GM23248 (cell line): ENCODE measurements at places on chromosomes 6 and 20. TPM values are rescaled to one million over a fixed set of nuclear protein-coding genes. Genes with fewer than 3 reads are reported as not detected.

GRCh38 chr6:104973404-104973803, 16.5 kb downstream of the LIN28B start:
- no peak overlapping the region for H3K27ac ChIP-seq
- H3K27me3 ChIP-seq, result no peaks in the 10 kb centered on the region
- no peaks in the 10 kb centered on the region for H3K4me1 ChIP-seq
- no peak overlapping the region for H3K4me3 ChIP-seq

ULBP1 gene
- 5.8 and 6.1 TPM in 2 replicates for total RNA-seq

- no peaks in the 10 kb centered on the region for H3K36me3 ChIP-seq
- no peak overlapping the region for H3K4me3 ChIP-seq
- no peaks in the 10 kb centered on the region for H3K27me3 ChIP-seq
- H3K4me1 ChIP-seq, result no peaks in the 10 kb centered on the region
These were observed 119.4 kb upstream of the AGPAT4 start for GRCh38 chr6:161393292-161393691.

GRCh38 chr6:129041563-129041962, 158.6 kb downstream of the LAMA2 start:
- H3K36me3 ChIP-seq, result no peaks in the 10 kb centered on the region
- no peak overlapping the region for H3K27ac ChIP-seq
- H3K4me3 ChIP-seq, result no peak overlapping the region

HAO1 gene
- total RNA-seq, result not detected in 2 replicates

- no peaks in the 10 kb centered on the region for H3K36me3 ChIP-seq
- H3K4me1 ChIP-seq, result no peaks in the 10 kb centered on the region
- no peak for DNase-seq
- H3K27me3 ChIP-seq, result no peaks in the 10 kb centered on the region
These were observed 41.5 kb upstream of the SMIM28 start for GRCh38 chr6:138336221-138336620.

DNA sequence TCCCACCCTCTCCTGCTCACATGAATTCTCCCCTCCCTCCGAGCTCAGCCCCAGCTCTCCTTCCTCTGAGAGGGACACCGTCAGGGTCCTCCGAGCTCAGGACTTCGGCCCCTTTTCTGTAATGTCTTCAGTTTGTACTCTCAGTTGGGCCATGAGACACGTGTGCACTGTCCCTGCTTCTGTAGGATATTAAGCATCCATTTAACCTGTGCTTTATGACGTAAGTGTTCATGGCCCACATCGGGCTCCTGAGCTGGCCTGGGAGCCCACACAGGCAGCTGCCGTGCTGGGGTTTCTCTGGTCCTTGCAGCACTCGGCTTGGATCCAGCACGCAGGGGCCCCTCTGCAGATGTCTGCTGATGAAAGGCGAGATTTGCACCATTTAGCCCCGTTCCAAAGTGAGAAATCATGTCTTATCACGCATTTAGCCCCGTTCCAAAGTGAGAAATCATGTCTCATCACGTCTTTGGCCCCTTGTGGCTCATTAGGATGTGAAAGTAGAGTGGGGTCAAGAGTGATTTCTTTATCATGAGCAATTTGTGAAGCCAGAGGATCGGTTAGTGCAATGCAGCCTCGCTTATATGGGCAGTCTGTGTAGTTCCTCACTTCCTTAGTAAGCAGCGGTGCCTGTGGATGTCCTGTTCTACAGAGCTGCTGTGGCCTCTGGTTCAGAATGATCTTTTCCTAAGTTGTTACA, 25.3 kb downstream of the DUSP22 start:
- no peak overlapping the region for H3K4me3 ChIP-seq
- H3K36me3 ChIP-seq, result no peaks in the 10 kb centered on the region
- no peak overlapping the region for H3K27ac ChIP-seq
- no peak for DNase-seq
- no peaks in the 10 kb centered on the region for H3K4me1 ChIP-seq
- no peaks in the 10 kb centered on the region for H3K27me3 ChIP-seq

SLC12A5 gene
- total RNA-seq, result not detected in 2 replicates

CPXM1 gene
- total RNA-seq, result not detected in 2 replicates

TBCC gene
- 36.9 and 37.3 TPM in 2 replicates for total RNA-seq

MRAP2 gene
- 0.89 and 1.3 TPM in 2 replicates for total RNA-seq

ASIP gene
- not detected in 2 replicates for total RNA-seq

DNA sequence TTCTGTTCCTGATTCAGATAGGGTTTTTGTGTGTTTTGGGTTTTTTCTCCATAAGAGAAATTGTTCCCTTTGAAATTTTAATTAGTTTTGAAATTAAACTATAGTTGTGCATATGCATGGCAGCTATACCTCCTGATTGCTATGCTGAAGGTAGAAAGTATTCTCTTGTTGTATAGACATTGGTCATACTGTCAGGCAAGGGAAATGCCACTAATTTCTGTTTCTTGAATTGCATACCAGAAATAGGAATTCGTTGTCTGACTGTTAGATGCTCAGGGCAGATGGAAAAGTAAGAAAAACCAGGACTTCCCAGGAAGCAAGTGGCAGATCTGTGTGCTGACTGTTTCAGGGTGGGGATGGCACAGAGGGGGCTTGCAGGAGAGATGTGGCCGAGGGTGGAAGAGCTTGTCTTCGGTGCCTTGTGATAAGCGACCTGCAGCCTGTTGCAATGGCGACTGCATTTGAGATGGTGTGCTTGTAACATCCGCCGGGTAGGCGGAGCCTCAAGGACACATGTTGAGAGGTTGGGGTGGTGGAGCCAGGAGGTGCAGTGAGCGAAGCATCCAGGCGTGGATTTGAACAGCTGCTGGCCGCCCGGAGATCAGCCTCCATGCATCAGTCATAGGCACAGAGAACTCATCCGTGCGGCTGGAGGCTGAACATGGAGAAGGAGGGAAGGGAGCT, 42.8 kb downstream of the RREB1 start:
- peaks cover 64% of the 10 kb centered on the region for H3K4me1 ChIP-seq
- H3K4me3 ChIP-seq, result no peak overlapping the region
- H3K27ac ChIP-seq, result no peak overlapping the region
- H3K36me3 ChIP-seq, result no peaks in the 10 kb centered on the region
- no peaks in the 10 kb centered on the region for H3K27me3 ChIP-seq
- DNase-seq, result no peak

CDC5L gene
- 20.4 and 22.3 TPM in 2 replicates for total RNA-seq

- no peak for DNase-seq
- no peaks in the 10 kb centered on the region; the same call in 1 of the 2 replicates for H3K4me1 ChIP-seq
These were observed 14.8 kb downstream of the BANF2 start for GRCh38 chr20:17714597-17714996.

GRCh38 chr6:10410207-10411050, 4.4 kb downstream of the TFAP2A start:
- H3K27me3 ChIP-seq, result peaks cover 11% of the 10 kb centered on the region; the same call in 1 of the 2 replicates
- DNase-seq, result no peak
- peak overlapping the region; percentile 98 for H3K4me3 ChIP-seq
- H3K36me3 ChIP-seq, result no peaks in the 10 kb centered on the region
- H3K4me1 ChIP-seq, result no peaks in the 10 kb centered on the region; the same call in none of the 2 replicates
- H3K27ac ChIP-seq, result peak overlapping the region; percentile 85

DNA sequence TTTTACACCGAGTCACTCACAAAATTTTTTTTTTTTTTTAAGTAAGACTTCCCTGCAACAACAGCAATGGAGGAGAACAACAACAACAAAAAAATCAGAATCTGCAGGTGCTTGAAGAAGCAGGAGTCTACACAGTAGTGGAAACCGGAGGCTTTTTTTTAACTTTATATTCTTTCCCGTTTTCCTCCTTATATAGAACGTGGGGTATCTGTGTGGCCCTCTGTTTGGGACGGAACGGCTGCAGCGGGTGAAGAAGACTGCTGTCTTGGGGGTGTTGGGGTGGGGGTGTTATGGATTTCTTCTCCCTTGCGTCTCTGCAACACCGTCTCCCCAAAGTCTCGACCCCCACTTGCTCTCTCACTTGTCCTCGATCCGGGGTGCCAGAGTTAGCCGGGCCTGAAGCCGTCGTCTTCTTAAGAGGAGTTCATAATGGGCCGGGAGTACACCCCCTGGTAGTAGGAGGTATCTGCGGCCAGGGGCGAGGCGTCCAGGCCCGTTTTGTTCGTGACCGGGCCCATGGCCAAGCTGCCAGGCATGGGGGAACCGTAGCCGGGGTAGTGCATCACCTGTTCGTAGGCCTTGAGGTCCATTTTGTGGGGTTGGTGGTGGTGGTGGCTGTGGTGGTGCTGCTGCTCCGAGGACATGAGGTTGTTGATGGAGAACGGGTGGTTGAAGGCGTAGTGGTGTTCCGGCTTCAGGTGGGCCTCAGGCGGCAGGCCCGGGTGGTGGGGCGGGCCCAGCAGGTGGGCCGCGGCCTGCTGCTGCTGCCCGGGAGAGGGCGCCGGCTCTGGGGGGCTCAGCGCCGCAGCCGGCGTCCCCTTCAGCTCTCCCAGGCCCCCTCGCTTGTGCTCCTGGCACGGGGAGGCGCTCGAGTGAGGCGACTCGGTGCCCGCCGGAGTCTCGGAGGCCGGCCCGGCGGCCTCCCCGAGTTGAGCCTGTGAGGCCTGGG, 2.7 kb downstream of the FOXA2 start:
- peaks cover 6% of the 10 kb centered on the region; the same call in 1 of the 2 replicates for H3K4me1 ChIP-seq
- no peaks in the 10 kb centered on the region for H3K36me3 ChIP-seq
- no peak overlapping the region for H3K4me3 ChIP-seq
- no peak for DNase-seq

DNA sequence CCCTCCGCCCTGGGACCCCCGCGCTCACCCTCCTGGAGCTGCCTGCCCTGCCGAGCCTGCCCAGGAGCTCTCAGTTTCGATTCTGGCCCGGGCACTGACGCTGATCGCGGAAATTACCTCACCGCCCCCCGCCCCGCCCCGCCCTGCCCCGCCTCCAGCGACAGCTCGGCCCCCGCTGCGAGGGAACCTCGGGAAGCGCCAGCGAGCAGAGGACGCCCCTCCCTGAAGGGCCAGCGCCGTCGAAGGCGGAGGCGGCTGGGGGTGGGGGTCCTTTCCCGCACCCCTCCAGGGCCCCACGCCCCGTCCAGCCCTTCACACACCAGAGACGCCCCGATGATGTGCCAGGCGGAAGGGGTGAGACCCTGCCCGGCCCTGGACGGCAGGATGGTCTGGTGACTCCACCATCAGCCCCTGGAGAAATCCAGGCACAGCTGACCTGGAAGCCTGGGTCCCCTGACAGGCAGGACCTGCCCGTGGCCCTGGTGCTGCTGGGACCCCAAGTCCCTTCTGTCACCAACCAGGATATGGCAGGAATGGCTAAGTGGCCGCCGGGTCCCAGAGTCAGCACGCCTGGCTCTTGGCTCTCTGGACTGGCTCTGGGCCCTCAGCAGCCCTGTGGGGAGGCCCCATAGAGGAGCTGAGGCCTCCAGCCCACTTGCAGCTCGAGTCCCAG, at the start of gene HELZ2:
TSS of gene HELZ2 (minus strand) at position 84 of the 673 bp plus-strand sequence. CDS start 1,854 bp downstream, outside the sequence.
- H3K27ac ChIP-seq, result no peak within 1 kb of the TSS
- peak within 1 kb of the TSS; percentile 90 for H3K4me3 ChIP-seq
- DNase-seq, result peak; percentile 90
- H3K4me1 ChIP-seq, result 0 out of 2 replicates have a peak, but pooled peaks cover 10% of the 10 kb centered on the region
- no peaks in the 10 kb centered on the region for H3K27me3 ChIP-seq

GRCh38 chr20:50678169-50678898, 13.0 kb downstream of the RIPOR3 start:
- H3K4me1 ChIP-seq, result no peaks in the 10 kb centered on the region
- H3K27ac ChIP-seq, result no peak overlapping the region
- DNase-seq, result no peak
- H3K36me3 ChIP-seq, result no peaks in the 10 kb centered on the region

GRCh38 chr20:62732031-62732760, 23.6 kb downstream of the NTSR1 start:
- H3K4me1 ChIP-seq, result no peaks in the 10 kb centered on the region; the same call in 1 of the 2 replicates
- no peaks in the 10 kb centered on the region for H3K36me3 ChIP-seq
- no peak overlapping the region for H3K27ac ChIP-seq
- H3K4me3 ChIP-seq, result no peak overlapping the region

- DNase-seq, result peak; percentile 91
- H3K4me3 ChIP-seq, result peak overlapping the region; percentile 94
- no peaks in the 10 kb centered on the region for H3K27me3 ChIP-seq
- H3K36me3 ChIP-seq, result no peaks in the 10 kb centered on the region
- peaks cover 16% of the 10 kb centered on the region for H3K4me1 ChIP-seq
These were observed 70.9 kb downstream of the HFE start for GRCh38 chr6:26158076-26158580.

BPIFB1 gene
- total RNA-seq, result not detected in 2 replicates

AURKA gene
- total RNA-seq, result 69.8 and 70.8 TPM in 2 replicates

GRCh38 chr20:44485078-44485829, 9.6 kb downstream of the TTPAL start:
- H3K36me3 ChIP-seq, result peaks cover 34% of the 10 kb centered on the region
- H3K4me1 ChIP-seq, result peaks cover 4% of the 10 kb centered on the region
- no peak overlapping the region for H3K27ac ChIP-seq
- peak; percentile 36 for DNase-seq
- H3K4me3 ChIP-seq, result no peak overlapping the region
- H3K27me3 ChIP-seq, result no peaks in the 10 kb centered on the region

DNA sequence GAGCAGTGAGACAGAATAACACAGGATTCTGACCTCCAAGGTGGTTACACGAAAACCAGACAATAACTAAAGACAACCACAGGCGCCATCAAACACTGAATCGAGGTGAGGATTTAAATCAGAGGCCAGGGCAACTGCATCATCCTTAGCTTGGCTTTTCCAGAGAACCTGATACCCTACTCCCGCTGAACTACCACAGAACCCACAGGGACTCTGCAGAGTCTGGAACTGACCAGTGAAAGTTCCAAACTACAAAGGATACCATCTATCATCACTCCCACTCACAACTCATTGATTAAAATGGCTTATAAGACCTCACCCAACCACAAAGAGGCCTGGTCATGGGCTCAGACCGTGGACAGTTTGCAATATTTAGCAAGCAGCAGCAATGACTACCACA, 85.0 kb downstream of the BFSP1 start:
- H3K4me3 ChIP-seq, result no peak overlapping the region
- DNase-seq, result no peak
- no peaks in the 10 kb centered on the region for H3K36me3 ChIP-seq
- no peak overlapping the region for H3K27ac ChIP-seq
- H3K27me3 ChIP-seq, result peaks cover 31% of the 10 kb centered on the region
- H3K4me1 ChIP-seq, result no peaks in the 10 kb centered on the region

- H3K36me3 ChIP-seq, result no peaks in the 10 kb centered on the region
- no peak for DNase-seq
- H3K27me3 ChIP-seq, result no peaks in the 10 kb centered on the region
- no peak overlapping the region for H3K4me3 ChIP-seq
These were observed 13.1 kb downstream of the TPD52L1 start for GRCh38 chr6:125166711-125167110.

DNA sequence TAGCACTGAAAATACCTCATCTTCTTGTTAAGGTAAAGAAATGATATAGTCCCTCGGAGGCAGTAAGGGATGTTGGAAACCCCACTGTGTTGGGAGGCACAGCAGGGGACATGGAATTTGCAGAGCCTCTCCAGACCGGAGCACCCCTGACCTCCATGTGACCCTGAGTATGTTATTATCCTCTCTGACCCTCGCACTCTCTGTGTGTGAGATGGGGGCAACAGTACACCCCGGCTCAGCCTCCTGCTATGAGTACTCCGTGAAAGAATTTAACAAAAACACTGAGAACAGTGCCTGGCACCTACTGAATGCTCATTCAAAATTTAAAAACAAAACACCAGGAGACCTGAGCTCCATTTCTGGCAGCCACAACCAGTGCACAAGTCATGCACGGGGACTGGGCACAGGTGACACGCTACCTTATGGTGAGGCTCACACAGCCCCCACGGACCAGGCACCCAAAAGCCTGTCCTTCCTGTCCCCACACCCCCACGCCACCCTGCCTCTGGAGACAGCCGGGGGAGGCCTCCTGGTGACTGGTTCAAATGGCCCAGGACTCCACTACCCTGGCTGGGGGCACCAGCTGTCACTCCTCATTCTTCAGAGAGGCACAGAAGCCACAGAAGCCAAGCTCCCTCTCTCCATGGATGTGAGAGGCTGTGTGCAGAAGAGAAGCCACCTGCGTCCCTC, 6.1 kb downstream of the NINL start:
- no peak overlapping the region for H3K27ac ChIP-seq
- no peaks in the 10 kb centered on the region for H3K36me3 ChIP-seq
- H3K27me3 ChIP-seq, result no peaks in the 10 kb centered on the region

FRMD1 gene
- total RNA-seq, result not detected in 2 replicates
